ENCODE measurements at places on chromosomes 13 and 19.

DNA sequence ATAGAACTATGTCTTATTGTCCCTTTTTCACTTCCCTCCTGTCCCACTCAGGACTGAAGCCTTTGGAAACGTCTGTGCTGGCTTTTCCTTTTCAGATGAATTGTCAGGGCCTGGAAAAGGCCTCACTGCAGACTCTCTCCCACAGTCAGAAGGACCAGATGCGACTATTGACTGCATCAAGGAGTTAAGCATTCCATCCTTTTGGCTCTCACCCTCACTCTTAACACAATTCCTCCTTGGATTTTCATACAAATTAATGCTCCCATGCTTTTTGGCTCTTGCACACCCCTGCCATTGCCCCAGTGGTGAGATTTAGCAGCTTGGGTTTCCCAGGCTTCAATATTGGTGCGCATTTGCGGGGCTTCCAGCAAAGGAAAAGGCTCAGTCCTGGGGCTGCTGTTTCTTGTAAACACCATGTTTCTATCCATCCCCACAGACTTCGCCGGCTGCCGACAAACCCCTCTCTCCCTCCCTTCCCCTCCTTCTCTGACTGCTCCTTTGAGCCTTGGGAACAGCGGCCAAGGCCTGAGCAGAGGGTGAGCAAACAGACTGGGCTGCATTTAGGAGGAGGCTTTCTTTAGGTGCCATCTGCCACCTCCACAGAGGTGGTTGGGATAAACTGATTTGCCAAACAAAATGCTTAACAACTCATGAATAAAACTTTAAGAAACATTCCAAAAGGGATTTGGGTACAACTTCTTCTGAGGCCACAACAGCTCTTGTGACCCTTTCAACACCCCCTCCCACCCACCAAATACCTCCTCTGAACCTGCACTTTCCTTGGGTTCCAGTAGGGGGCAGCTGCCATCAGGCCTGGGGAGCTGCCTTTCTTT is 48.6 kb upstream of the PCDH8 start:
- H3K27ac ChIP-seq, result no peak overlapping the region
- H3K27me3 ChIP-seq, result no peaks in the 10 kb centered on the region
- H3K4me1 ChIP-seq, result peaks cover 8% of the 10 kb centered on the region

DNA sequence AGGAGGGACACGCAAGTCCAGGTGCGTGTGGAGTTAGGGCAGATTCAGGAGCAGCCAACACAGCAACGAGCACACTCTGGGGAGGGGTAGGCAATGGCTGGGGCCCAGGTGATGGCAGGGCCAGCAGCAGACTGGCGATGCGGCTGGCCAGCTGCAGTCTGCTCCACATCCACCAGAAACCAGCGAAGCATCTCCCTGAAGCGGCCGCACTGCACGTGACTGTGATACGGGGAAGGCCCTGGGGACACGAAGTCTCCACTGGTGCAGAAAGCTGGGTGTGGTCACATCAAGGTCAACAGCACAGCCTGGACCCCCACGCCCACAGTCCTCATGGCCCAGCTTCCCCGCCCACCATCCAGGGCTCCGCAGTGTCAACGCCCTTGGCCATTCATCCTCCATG is 21.3 kb upstream of the EPHX3 start:
- no peak overlapping the region for H3K27ac ChIP-seq
- no peaks in the 10 kb centered on the region for H3K4me1 ChIP-seq
- no peaks in the 10 kb centered on the region for H3K27me3 ChIP-seq
- DNase-seq, result no peak

DNA sequence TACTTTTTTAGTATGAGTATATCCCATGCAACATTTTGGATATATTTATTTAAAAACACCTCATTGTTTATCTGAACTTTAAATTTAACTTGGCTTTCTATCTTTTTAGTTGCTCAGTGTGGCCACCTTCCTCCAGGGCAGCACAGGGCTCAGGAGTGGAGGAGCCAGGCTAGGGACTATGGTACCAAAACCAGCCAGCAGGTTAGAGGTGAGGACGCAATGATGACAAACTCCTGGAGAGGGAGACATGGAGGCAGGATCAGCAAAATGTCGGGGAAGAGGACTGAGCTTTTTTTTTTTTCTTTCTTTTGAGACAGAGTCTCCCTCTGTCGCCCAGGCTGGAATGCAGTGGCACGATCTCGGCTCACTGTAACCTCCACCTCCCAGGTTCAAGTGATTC is 29.6 kb upstream of the CALM3 start:
- H3K36me3 ChIP-seq, result no peaks in the 10 kb centered on the region
- H3K27ac ChIP-seq, result no peak overlapping the region
- no peaks in the 10 kb centered on the region for H3K27me3 ChIP-seq
- no peaks in the 10 kb centered on the region for H3K4me1 ChIP-seq
- H3K4me3 ChIP-seq, result no peak overlapping the region
- no peak for DNase-seq

DNA sequence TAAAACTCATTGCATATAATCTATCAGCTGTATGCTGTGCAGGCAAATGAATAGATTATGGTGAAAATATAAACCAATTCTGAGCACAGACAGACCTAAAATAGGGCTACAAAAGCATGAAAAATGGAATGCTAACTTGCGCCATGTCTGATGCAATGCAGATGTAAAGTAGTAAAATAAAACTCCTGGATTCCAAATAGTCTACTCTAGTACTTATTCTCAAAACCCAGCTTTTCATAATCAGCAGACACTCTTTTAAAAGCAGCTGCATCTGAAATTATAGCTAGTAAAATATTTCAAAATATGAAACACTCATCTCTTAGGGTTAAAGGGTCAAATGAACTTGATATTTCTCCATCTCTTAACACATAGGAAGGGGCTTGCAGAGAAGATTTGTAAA is 4.7 kb upstream of the POMP start:
- no peak overlapping the region for H3K4me3 ChIP-seq
- no peaks in the 10 kb centered on the region for H3K27me3 ChIP-seq
- no peaks in the 10 kb centered on the region for H3K36me3 ChIP-seq
- no peak for DNase-seq
- peaks cover 15% of the 10 kb centered on the region for H3K4me1 ChIP-seq

DNA sequence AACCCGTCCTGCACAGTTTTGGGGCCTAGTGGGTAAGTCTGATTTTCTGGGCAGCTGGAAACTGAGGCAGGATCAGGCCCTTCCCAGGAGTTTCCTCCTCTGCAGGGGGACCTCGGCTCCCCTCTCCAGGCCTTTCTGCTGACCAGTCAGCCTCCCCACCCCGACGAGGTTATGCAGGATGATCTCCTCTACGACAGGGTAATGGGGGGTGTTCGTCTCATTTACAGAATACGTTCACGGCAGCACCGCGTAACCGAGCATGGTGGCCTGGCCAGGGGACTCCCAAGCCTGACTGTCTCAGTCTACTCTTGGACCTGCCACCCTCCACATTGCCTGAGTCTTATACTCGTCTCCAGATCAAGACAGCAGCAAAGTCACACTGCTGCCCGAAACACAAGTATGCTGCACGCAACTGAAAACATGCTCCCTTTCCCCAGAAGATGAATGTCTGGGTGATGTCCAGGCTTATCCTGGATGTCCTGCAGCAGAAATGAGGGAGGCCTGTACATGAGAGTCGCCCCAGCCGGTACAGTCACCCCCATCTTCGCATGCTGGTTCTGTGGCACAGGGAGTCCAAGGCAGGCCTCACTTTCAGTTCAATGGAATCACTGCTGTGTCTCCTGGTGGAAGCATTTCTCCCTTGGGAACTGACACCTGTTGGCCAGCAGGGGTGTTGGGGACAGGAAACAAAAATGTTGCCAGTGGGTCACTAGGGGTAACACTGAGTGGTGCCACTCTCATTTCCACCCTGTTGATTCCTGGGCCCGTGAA is 120.8 kb downstream of the SOX1 start:
- no peaks in the 10 kb centered on the region for H3K4me1 ChIP-seq
- H3K27me3 ChIP-seq, result no peaks in the 10 kb centered on the region
- no peak overlapping the region for H3K4me3 ChIP-seq
- no peak overlapping the region for H3K27ac ChIP-seq

- no peaks in the 10 kb centered on the region for H3K36me3 ChIP-seq
- DNase-seq, result no peak
- H3K4me3 ChIP-seq, result no peak overlapping the region
Observed at GRCh38 chr13:50735071-50735470, 108.4 kb downstream of the DLEU7 start.

DNA sequence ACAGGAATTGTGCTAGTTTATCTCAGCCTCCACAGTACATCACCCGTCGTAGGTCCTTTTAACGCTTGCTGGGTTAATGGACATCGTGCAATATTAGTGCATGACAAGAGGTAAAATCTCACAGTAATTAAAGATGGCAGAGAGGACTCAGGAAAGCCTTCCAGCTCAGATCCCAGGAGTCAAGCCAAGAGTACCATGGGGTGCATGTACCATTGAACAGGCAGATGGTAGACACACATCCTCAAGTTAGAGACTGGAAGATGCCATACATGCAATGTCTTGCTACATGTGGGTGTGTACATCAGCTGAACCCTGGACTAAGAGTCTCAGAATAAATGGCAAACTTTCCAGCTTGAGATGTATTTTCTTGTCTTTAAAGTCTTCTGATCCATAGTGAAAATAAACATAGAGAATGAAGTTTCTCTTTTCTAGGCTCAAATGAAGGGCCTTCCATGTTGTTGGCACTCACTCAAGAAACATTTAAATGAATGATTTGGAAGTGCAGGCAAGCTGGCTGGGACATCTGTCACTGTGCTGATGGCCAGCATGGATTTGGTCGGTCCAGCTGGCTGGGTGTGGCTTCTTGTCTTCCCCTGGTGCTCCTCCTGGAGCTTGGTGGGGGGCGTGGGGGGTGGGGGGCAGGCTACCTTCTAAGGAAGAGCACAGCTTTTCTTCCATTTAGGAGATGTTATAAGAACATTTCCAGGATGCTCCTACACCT is 290.9 kb upstream of the MAB21L1 start:
- H3K27me3 ChIP-seq, result no peaks in the 10 kb centered on the region
- H3K4me1 ChIP-seq, result peaks cover 18% of the 10 kb centered on the region
- no peak for DNase-seq
- H3K36me3 ChIP-seq, result no peaks in the 10 kb centered on the region

DNA sequence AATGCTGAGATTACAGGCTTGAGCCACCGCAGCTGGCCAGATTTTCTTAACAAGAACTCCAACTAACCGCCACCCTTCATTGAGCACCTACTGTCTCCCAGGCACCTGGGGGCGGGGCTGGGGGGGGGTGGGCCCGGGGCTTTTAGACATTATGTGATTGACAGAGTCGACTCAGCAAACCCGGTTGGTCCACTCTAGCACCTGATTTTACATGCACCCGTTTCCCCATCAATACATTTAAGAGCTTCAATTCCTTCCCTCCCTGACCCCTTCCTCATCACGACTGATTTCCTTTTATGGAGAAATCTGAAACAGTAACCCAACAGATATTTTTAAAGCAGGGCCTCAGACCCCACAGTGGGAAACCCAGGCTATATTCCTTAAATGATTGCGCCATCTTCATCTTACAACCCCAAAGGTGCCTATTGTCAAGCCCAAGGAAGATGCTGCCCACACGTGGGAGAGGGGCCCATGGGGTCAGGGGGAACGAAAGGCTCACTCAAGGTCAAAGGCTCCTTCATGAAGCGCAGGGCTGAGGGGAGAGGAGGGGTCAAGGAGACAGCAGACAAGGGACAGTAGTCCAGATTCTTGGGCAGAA is 1.8 kb downstream of the INSR start:
- peaks cover 17% of the 10 kb centered on the region for H3K4me1 ChIP-seq
- no peak for DNase-seq
- H3K27ac ChIP-seq, result no peak overlapping the region
- H3K4me3 ChIP-seq, result no peak overlapping the region

- H3K36me3 ChIP-seq, result peaks cover 21% of the 10 kb centered on the region
- H3K27me3 ChIP-seq, result no peaks in the 10 kb centered on the region
- no peak for DNase-seq
- H3K27ac ChIP-seq, result no peak overlapping the region
Observed at GRCh38 chr19:39181500-39182173, 15.1 kb upstream of the NCCRP1 start.

GRCh38 chr19:14411161-14411937 is 7.8 kb downstream of the DDX39A start:
- H3K4me3 ChIP-seq, result no peak overlapping the region
- H3K27ac ChIP-seq, result no peak overlapping the region
- H3K4me1 ChIP-seq, result peaks cover 15% of the 10 kb centered on the region

DNA sequence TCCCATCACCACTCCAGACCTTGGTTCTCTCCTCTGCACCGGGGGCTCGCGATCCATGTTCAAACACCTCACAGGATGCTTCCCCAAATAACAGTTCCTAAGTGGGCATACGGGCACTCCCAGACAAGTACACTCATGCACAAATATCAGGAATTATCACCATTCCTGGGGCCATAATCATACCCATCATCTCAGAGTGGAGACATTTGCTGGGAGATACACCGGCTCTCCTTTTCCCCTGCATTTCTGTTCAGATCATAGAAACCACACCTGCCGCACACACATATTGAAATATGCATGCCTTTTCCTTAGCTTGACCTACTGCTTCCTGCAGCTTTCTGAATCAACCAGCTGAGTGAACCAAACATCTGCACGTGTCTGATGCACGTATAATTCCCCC is 33.9 kb upstream of the MBNL2 start:
- no peaks in the 10 kb centered on the region for H3K27me3 ChIP-seq
- H3K4me1 ChIP-seq, result no peaks in the 10 kb centered on the region
- no peaks in the 10 kb centered on the region for H3K36me3 ChIP-seq
- no peak overlapping the region for H3K4me3 ChIP-seq

DNA sequence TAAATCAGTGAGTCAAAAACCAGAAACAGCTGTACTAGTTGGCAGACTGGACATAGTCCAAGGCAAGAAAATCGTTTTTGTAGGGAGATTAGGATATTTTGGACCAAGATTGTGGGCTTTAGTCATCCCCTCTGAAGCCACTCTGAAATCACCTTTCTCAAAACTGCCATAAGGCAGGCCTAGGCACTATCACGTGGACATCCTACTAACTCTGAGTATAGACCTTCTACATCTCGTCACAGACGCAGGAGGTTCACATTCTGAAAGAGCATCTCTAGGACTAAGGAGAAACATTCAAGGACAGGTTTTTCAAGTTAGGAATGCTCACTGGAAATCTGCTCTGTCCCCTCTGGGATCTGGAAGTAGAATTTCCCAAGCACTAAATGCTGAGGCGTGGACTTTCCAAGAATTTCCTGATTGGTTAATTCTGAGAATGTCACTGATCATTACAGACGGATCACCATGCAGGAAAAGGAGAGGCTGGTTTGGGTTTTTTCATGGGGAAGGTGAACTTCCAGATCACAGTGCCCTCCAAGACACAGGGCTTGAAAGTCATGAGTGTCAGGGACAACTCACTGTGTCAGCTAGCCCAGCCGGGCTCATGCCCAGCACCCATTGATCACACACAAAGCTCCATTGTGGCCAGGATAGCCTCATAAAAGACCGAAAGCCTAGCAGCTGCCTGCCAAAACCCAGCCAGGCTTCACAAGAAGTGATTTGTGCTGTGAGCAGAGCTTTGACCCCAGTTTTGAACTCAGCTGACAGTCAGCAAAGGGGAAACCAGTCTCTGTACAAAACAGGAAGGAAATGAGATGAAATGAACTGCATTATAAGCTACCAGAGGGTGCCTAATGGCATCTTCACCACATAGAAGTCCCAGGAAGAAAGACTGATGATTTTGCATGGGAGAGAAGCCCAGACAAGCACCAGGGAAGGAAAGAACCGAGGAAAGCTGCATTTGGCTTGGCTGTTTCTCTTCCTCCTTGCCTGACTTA is 2.7 kb upstream of the RUBCNL start:
- no peaks in the 10 kb centered on the region for H3K36me3 ChIP-seq
- peaks cover 22% of the 10 kb centered on the region for H3K4me1 ChIP-seq
- H3K4me3 ChIP-seq, result no peak overlapping the region

- H3K27ac ChIP-seq, result no peak overlapping the region
- H3K36me3 ChIP-seq, result peaks cover 24% of the 10 kb centered on the region
- DNase-seq, result no peak
- H3K27me3 ChIP-seq, result no peaks in the 10 kb centered on the region
- H3K4me1 ChIP-seq, result peaks cover 3% of the 10 kb centered on the region
- H3K4me3 ChIP-seq, result no peak overlapping the region
Observed at GRCh38 chr13:110447058-110447511, 114.4 kb downstream of the RAB20 start.

Measured in thyroid gland (tissue), 4 donors.